ENCODE measurements at places on chromosomes 4 and X.

- DNase-seq = no peak
Measured at GRCh38 chr4:8705161-8706145, 112.9 kb downstream of the CPZ start.

GRCh38 chr4:2742081-2742822 is 13.9 kb downstream of the TNIP2 start:
- no peak for DNase-seq

DNA sequence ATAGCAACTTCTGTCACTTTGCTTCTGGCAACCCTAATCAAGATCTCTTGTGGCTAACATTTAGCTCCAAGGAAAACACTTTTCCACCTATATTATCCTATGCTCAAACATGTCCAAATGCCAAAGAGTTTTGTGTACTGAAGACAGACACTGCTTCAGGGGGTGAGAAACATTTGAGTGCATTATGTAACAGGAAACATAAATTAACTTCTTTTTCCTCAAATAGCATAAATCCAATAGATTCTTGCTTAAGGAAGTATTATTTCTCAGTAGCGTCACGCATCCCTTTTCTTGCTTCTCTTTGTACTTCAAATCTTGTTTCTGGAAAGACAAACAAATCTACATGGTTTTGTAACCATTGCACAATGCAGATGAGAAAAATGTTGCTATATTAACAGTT is 839.1 kb downstream of the GLUD2 start:
- DNase-seq = no peak

GRCh38 chr4:76905521-76905920 is 7.6 kb upstream of the SOWAHB start:
- DNase-seq = no peak

- no peak for DNase-seq
Measured at GRCh38 chrX:125289209-125289608, 30.5 kb upstream of the TEX13C start.

DNA sequence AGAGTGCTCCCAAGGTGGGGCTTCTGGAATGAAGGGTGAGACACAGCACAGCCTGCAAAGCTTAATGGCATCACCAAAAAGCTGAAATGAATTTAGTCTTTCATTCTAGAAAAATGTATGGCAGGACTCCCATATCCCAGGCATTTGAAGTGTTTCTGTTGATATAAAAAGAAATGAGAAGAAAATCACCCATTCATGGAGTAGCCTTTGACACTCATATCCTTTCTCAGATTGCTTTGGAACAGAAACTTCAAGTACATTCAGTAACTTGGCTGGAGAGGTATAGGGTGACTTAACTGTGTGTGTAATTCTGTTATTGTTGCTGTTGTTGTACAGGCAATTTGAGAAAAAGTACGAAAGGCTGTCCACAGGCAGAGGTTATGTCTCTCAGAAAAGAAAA is 35.3 kb downstream of the C4orf54 start:
- no peak for DNase-seq

DNA sequence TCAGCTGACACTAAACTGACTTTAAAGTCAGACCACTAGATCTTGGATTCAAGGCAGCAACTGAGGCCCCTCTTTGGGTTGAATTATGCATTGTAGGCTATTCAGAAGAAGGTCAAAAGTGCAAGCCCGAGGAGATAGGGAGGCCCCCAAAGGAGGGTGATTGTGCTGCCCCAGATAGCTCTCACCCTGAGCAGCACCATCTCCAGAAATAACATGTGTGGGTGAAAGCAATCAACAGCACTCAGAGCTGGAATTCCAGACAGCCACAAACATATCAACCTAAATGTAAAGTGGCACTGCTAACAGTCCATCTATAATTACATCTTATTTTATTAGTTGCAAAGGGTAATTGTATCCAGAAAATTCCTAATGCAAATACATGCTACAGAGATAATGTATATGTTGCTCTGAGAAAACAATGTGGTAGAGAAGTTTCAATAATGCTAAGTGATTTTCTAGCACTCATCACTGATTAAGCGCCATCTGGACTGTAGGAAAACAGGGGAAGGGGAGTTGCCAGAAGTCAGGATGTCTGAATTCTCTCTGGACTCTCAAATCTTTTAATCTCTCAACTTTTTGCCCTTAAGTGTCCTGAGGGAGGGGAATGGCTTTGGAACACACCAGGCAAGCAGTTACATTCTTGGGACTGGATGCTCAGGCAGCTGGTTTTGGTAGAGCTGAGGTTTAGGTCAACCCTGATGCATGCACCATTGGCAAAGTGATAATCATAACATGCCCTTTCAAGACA is 61.8 kb upstream of the SFRP2 start:
- DNase-seq = no peak
